ENCODE measurements at places on chromosomes 1 and 21. TPM values are rescaled to one million over a fixed set of nuclear protein-coding genes. Genes with fewer than 3 reads are reported as not detected.

Gene C1orf210
- total RNA-seq, result 0.44 TPM

Gene TLR5
- total RNA-seq, result 4.9 TPM

Gene HTR6
- not detected for total RNA-seq

Gene TCEA3
- total RNA-seq, result 50.6 TPM

Gene MAB21L3
- total RNA-seq, result not detected

Gene SLC22A15
- 8.1 TPM for total RNA-seq

Gene TMEM82
- not detected for total RNA-seq

Gene KCNE1
- 0.33 TPM for total RNA-seq

Gene CHI3L1
- total RNA-seq, result 6.3 TPM

Gene FHAD1
- total RNA-seq, result 3.3 TPM

Gene IQGAP3
- total RNA-seq, result 8.4 TPM

Gene ABCD3
- total RNA-seq, result 68.4 TPM

Gene RYR2
- 7.6 TPM for total RNA-seq

Gene CASP9
- total RNA-seq, result 13.2 TPM

Gene PDPN
- 14.1 TPM for total RNA-seq

Gene EPHA10
- total RNA-seq, result 9.4 TPM

Gene ANGPTL1
- 62.8 TPM for total RNA-seq

Gene MAP3K21
- total RNA-seq, result 2.1 TPM

Gene COL11A1
- total RNA-seq, result 239 TPM

Gene CRP
- total RNA-seq, result not detected

Gene C1orf167
- not detected for total RNA-seq

Gene TIE1
- 33.0 TPM for total RNA-seq

Gene LRRC39
- total RNA-seq, result 68.0 TPM

Gene CAMK2N1
- 27.9 TPM for total RNA-seq

Data from camera-type eye (tissue), 1 donor.